ENCODE measurements at places on chromosomes 3 and 15. TPM values are rescaled to one million over a fixed set of nuclear protein-coding genes. Genes with fewer than 3 reads are reported as not detected.

DNA sequence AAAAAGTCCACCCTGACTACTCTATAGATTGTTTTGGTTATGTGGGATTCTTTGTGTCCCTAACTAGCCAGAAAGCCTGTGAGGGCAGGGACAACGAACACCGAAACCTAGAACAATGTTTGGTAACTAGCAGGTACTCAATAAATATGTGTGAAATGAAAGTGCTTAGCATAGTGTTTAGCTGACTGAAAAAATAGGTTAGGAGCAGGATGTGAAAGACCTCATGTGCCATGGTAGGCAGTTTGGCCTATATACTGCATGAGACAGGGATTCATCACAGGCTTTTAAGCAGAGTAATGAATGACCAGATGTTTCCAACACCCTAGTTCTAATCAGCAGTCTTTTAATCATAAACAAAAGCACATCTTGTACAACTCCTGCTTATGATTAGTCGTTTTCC lies 64.2 kb downstream of the MYO5A start:
- H3K27me3 ChIP-seq = no peaks in the 10 kb centered on the region
- no peak overlapping the region for H3K27ac ChIP-seq
- DNase-seq = no peak

GRCh38 chr3:142489572-142490323 lies 41.9 kb upstream of the XRN1 start:
- no peaks in the 10 kb centered on the region for H3K27me3 ChIP-seq
- H3K4me1 ChIP-seq = no peaks in the 10 kb centered on the region
- H3K27ac ChIP-seq = no peak overlapping the region
- no peak for DNase-seq
- H3K36me3 ChIP-seq = peaks cover 1% of the 10 kb centered on the region

DNA sequence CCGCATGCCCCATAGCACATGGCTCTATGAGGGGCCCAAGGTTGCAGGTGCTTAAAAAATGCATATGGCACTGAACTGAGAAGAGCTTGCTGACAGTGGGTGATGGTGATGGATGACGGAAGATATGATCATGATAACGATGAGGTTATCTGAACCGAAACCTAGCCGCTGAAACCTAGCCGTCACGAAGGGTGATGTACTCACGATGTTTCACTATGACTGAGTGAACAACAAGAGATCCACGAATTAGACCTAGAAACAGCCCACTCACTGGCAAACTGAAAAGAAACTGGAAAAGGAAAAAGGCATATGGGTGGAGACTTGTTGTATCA lies 57.6 kb upstream of the BCL6 start:
- H3K4me1 ChIP-seq = no peaks in the 10 kb centered on the region
- no peak for DNase-seq
- no peaks in the 10 kb centered on the region for H3K27me3 ChIP-seq
- H3K36me3 ChIP-seq = no peaks in the 10 kb centered on the region

DNA sequence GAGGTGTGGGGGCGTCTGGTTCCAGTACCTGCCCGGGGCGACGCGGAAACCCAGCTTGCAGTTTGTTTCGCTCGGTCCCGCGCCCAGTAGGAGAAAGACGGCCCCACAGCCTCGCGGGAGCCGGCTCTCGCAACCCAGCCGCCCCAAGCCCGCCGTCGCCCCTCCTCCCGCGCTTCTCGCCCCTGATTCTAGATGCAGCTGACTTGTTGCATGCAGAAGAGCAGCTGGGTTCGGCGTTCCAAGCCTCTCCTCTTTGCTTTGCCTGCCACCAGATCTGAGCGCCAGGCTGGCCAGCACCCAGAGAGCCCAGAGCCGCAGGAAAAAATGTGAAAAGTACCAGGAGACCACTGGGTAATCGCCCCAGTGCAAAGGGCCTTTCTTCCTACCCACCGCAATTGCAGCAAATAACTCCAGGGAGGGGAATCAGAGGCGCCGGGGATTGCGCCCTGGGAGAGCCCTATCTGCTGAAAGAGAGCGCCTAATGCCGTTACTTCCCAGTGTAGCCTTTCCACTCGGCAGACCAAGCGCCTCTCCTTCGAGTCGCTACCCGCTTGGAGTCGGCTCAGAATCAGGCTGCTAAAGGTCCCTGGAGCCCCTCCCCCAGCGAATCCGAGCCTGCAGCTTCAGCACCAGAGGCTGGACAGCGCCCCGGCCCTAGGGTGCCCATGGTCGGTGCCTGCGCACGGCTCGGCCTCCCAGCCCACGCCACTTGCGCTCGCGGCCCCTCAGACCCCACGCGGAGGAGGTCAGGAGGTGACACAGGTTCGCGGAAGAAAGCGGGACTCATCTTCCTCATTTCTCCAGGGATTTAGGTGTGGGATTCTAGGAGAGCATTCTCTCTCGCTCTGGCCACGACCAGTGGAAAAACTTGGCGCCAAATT lies 15.7 kb upstream of the AEN start:
- H3K4me3 ChIP-seq = no peak overlapping the region
- H3K27ac ChIP-seq = no peak overlapping the region
- DNase-seq = peak; percentile 32
- H3K4me1 ChIP-seq = no peaks in the 10 kb centered on the region

DNA sequence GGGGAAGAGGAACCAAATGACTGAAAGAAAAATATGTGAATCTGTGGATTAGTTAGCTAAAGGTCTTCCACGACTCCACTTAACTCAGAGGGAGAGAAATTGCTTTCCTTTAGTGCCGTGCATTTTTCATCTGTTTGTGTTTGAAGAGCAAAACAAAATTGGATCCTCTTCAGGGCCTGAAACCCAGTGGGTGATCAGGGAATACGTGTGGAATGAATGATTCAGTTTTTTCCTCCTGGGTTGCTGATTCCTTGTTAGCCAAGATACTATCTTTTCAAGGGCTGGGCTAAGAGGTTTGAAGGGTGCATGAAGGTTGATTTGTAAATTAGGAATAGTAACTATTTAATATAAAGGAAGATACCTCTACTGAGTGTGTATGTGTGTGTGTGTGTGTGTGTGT lies 61.0 kb downstream of the TPRG1 start:
- no peaks in the 10 kb centered on the region for H3K27me3 ChIP-seq
- no peaks in the 10 kb centered on the region for H3K4me1 ChIP-seq
- H3K27ac ChIP-seq = no peak overlapping the region
- DNase-seq = peak; percentile 0
- no peak overlapping the region for H3K4me3 ChIP-seq

DNA sequence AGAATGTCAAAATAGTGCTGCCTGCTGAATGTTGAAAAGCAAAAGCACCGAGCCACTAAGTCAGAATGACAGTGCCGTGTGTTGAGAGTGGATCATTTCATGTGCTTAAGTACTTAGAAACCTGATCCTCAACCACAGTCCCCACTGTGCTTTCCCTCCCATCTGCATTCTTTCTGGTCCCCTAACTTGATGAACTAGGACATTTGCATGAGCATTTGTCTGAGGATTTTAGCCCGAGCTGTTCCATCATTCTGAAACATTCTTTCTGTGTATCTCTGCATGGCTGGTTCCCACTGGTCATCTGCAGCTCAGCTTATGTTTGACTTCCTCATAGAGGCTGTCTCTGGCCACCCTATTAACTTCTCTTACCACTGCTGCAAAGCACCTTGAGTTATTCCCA lies 42.0 kb downstream of the SST start:
- no peaks in the 10 kb centered on the region for H3K4me1 ChIP-seq
- DNase-seq = no peak
- H3K27me3 ChIP-seq = peaks cover 2% of the 10 kb centered on the region
- no peak overlapping the region for H3K27ac ChIP-seq
- no peak overlapping the region for H3K4me3 ChIP-seq

- H3K27me3 ChIP-seq = no peaks in the 10 kb centered on the region
- DNase-seq = no peak
- H3K27ac ChIP-seq = no peak overlapping the region
- H3K4me1 ChIP-seq = no peaks in the 10 kb centered on the region
- no peaks in the 10 kb centered on the region for H3K36me3 ChIP-seq
Measured at GRCh38 chr3:16288664-16289063, 23.7 kb downstream of the OXNAD1 start.

- no peak for DNase-seq
- peak overlapping the region; percentile 60 for H3K4me3 ChIP-seq
Measured at GRCh38 chr3:141231952-141232823, 563 bp downstream of the PXYLP1 start.

Gene ERC2
- 0.26 TPM for total RNA-seq

Gene ASB14
- total RNA-seq = not detected

Gene PDZRN3
- 47.5 TPM for total RNA-seq

Gene GABRG3
- total RNA-seq = not detected

Gene ATP10A
- total RNA-seq = 12.7 TPM

Gene ZBTB47
- total RNA-seq = 32.1 TPM

Gene BCL6
- total RNA-seq = 32.6 TPM

Gene EIF4E3
- 1.8 TPM for total RNA-seq

Gene CX3CR1
- total RNA-seq = under 0.01 TPM

Data from fibroblast of lung (primary cell).